Amniotic stem cell (primary cell): ENCODE measurements at places on chromosomes 5 and 9.

- DNase-seq, result no peak
Observed at GRCh38 chr9:74570879-74571512, 73.9 kb downstream of the RORB start.

- no peak for DNase-seq
Observed at GRCh38 chr5:96870094-96871026, 5.9 kb upstream of the ERAP2 start.

DNA sequence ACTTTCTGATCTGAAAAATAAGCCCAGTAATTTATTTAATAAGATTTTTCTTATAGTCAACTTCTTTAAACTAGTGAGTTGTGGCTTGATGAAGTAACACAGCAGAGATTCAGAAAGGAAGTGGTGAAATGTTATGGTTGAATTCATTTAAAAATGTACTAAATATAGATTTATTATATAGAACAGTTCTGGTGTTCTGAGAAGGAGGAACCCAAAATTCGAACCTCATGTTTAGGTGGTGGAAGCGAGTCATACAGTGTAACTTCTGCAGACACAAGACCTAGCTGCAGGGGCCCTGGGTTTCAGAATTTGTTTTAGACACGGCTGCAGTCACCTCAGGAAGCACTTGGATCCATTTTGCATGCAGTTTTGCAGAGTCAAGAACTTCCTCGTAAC is 188.2 kb downstream of the TRIO start:
- DNase-seq, result no peak

DNA sequence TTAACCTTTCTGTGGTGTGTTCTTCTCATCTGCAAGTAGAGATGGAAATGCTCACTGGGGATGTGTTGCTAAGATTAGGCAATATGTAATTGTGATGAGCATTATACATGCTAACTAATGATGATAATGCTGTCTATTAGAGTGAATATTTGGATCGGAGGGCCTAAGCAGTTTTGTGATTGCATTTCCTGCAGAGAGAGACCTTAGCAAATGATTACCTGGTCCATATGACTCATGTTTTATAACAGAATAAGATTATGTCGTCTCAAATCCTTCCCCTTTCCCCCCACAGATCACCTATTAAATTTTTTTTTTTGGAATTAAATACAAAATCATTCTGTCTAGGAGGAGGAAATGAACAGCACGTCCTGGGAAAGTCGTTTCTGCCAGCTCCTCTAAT is 82.7 kb downstream of the IZUMO3 start:
- no peak for DNase-seq

DNA sequence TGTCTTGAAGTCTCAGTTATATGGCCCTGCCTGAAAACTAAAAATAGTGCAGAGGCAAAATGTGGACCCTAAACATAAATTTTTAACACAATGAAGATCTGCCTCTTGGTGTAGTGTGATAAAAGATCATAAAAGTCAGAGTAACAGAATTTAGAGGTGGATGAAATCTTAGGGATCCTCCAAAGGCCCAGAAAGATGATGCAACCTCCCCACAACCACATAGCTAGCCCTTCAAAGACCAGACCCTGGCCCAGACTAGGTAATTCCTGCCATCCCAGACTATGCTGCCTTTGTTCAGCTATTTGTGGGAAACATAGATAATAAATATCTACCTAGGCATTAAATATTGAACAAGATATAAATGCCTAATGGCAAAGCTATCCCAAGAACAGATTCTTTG is 15.3 kb downstream of the KLF9 start:
- no peak for DNase-seq

DNA sequence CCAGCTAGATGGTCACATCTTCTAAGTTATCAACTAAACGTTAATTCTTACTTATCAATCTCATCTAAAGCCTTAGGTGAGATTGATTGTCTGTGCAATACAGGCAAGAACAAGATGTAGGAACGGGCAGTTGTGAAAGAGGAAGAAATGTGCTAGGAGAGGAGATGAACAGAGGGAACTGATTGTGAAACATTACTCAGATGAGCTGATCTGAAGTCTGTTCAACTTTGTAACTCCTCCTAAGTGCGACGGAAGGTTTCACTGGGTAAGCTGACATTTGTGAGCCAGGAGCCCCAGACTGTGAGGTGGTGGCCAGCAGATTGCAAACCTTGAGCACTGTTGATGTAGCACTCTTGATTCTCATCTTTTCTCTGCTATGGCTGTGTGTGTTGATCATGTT is 204.1 kb downstream of the CD180 start:
- DNase-seq, result no peak

DNA sequence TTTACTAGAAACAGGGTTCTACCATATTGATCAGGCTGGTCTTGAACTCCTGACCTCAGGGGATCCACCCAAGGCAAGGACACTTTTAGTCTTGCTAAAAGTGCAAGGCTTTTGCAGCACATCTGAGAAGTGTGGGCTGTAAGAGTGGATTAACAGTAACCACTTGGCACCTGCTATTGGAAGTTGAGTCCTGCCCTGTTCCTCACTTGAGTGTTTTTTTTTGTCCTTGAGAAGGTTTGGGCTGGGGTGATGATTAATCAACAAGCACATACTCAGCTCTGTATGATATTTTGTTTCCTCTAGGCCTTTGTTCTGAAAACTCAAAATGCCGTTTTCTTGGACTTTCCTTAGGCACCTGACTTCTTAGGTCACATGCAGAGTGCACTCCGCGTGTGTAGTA is 37.4 kb downstream of the SNX30 start:
- DNase-seq, result no peak

DNA sequence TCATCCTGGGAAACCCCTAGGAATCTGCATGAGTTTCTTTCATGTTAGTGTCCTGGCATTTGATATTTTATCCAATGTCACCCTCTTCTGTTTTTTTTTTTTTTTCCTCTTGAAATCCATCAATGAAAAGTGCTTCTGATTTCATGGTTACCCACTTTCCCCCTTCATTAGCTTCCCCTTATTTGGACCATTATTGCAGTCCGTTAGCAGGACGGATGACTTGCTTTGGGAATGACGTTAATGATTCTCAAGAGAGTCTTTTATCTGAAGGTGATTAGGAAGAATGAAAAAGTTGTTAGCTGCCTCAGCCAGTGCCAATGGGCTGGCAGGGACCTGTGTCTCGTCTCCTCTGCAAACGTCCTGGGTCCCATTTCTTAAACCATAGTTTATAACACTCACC is 134.7 kb downstream of the SEMA6A start:
- no peak for DNase-seq

- no peak for DNase-seq
Observed at GRCh38 chr5:34452170-34452828, 203.8 kb upstream of the RAI14 start.

DNA sequence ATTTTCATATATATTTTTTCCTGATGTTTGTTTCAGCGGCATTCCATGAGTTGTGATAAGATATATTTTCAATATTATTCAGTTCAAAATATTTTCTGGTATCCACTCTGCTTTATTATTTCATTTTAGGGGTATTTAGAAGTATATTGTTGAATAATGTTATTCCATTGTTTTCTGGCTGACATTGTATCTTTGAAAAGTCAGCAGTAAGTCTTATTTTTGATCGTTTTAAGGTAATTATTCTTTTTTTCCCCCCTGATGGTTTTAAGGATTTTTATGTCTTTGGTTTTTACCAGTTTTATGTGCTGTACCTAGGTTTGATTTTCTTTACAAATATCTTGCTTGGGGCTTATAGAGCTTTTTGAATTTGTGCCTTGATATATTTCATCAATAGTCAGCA is 6.6 kb upstream of the GLRA1 start:
- DNase-seq, result no peak

GRCh38 chr9:109683521-109683920 is 96.5 kb upstream of the PALM2AKAP2 start:
- DNase-seq, result no peak

- DNase-seq, result no peak
Observed at GRCh38 chr5:127649018-127649439, at the start of gene CTXN3. TSS of gene CTXN3 (plus strand) at chr5:127649082. CDS start at chr5:127657522, 8,440 bp downstream.

GRCh38 chr5:61162832-61163567 is 732 bp upstream of the SMIM15 start:
- no peak for DNase-seq

- DNase-seq, result no peak
Observed at GRCh38 chr5:73319036-73319435, 129.5 kb downstream of the FOXD1 start.

DNA sequence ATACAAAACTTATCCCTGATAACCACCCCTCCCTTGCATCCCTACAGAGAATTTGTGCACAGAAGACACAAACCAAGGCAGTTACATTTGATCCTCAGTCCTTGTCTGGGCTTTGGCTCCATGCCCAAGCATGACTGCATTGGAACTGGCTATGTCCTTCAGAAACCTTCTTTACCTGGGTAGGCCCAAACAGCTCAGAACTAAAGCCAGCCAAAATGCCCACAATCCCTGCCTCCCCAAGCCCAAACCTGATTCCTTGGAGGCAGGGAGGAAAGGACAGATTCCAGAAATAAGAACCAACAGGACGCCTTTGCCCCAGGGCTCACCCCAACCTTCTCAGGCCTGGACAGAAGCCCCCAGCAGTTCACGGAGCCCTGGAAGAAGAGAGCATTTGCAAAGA is 8.2 kb downstream of the IL17B start:
- no peak for DNase-seq

GRCh38 chr5:178391480-178391879 is 158.9 kb upstream of the PHYKPL start:
- no peak for DNase-seq

DNA sequence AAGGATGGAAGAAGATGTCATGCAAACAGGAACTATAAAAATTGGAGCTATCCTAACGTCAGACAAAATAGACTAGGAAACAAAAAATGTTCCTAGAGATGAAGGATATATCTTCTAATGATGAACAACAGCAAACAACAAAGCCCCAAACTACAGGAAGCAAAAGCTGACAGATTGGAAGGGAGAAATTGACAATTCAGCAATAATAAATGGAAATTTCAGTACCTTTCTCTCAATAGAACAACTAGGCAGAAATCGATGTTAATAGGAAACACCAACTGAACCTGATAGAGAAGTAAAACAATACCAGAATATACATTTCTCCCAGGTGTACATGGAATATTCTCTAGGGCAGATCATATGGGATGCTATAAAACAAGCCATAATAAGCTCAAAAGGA is 7.6 kb downstream of the SCGB3A1 start:
- DNase-seq, result no peak

DNA sequence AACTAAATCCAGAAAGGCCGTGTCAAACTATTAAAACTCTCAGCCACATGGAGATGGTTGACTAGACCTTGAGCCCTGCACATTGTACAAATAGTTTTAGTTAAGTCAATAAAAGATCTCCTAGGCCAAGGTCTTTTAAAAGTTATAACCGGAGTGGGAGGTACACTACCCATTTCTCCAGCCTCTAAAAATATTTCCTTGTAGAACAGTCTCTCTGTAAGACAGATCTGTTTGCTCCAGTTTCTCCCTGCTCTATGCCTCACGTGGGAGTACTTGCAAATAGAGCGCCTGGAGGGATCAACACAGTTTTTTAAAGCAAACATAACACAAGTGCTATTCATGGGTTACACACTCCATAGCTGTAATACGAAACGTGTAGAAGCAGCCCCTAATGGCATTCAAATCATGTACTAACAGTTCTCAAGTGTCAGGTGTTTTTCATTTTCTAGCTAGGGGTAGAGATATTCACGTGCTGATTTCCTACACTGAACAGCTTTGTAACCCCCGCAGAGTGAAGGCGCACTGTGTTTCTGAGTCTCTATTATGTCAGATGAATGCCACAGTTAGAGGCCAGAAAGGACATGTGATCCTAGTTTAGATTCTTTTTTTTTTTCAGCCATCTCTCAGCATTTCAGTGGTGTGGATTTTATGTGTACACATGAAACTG is 703.4 kb upstream of the GRAMD2B start:
- DNase-seq, result no peak

DNA sequence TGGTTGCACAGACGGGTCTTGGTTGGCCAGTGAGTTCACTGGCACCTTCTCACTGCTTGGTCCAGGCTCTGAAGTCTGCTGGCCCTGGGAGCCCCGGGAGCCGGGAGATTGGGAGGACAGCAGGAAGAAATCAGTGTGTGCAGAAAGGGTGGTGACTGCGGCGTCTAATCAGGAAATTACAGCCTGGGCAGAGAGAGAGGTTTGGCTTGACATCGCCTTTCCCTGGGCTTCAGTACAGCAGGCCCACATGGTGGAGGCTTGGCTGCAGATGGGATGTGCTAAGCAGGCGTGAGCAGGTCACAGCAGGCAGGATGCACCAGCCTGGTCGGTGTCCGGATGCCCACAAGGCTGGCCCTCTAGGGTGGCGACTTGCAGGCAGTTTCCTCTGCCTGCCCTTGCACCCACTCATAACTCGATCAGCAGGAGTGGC is 17.2 kb downstream of the PITX1 start:
- no peak for DNase-seq

DNA sequence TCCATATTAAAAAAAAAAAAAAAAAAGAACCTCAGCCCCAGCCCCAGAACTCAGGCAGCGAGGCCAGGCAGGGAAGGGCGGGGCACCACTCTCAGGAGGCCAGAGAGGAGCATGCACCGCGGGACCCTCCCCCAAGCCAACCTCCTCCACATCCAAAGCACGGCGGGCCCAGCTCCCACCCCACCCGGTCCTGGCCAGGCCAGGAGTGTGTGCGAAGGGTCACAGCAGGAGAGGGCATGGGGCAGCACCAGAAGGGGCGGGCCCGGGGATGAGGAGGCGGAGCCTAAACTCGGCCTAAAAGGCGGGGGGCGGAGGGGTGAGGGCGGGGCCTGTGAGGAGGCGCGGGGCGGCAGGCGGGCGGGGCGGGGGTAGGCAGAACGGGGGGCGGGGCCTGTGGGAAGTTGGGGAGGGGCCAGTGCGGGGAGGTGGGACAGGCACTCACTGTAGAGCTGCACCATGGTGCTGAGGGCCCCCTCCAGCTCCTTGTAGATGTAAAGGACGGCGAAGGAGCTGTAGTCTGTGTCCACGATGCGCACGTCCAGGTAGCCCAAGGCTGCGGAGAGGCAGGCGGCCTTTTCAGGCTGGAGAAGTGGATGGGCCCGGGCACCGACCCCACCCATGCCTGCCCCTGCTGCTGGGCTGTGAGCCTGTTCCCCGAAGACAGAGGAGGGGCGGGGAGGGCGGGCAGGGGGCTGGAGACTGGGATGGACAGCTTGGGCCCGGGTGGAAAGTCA is 1.2 kb downstream of the LCN15 start:
- DNase-seq, result no peak

DNA sequence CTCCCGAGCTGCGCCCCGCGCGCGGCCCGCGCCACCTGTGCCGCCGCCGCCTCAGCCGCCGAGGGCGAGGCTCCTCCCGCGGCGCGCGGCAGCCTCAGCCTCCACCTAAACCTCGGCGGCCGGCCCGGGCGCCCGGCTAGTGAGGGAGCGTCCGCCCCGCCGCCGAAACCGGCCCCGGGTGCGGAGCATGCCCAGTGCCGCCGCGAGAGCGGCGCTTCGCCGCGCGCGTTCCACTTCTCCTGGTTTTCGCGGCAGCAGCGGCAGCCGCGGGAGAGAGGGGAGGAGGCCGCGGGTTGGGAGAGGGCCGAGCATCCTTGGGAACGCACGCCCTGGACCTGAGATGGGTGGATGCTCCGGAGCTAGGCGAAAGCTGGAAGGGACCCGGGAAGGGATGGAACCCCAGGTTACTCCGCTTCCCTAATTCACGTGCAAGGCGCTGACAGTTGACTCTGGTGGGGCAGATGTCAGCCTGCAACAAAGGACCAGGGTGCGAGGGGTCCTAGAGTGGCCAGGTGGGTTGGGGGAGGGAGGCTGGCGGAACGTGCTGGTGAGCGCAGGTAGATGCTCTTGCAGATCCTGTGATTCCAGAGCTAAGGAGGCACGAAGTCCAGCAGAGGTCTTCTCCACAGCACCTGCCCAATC is at the start of gene CTNND2:
TSS of gene CTNND2 (minus strand) at position 182 of the 642 bp plus-strand sequence. CDS start 593 bp downstream, outside the sequence.
- DNase-seq, result no peak

GRCh38 chr9:121107029-121107428 is 32.3 kb downstream of the CNTRL start:
- DNase-seq, result no peak
